ENCODE measurements at places on chromosomes 12 and 14.

DNA sequence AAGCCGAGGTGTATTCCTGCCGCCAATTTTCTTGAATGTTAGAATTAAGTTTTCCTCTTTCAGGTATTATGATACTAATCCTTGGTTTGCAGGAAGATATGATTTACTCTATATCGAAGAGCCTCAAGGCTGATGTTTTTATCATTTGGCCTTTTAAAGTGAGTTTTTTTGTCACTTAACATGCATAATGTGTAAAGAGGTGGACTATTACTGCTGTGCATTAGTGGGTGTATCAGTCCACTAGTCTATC, 11.1 kb upstream of the TMPO start:
- no peak for DNase-seq

- DNase-seq, result no peak
Measured at GRCh38 chr12:11553871-11554533, 95.5 kb upstream of the ETV6 start.

- no peak for DNase-seq
Measured at GRCh38 chr14:36658123-36659009, 3.3 kb upstream of the PAX9 start.

GRCh38 chr12:132345561-132346200, 16.3 kb upstream of the GALNT9 start:
- no peak for DNase-seq

DNA sequence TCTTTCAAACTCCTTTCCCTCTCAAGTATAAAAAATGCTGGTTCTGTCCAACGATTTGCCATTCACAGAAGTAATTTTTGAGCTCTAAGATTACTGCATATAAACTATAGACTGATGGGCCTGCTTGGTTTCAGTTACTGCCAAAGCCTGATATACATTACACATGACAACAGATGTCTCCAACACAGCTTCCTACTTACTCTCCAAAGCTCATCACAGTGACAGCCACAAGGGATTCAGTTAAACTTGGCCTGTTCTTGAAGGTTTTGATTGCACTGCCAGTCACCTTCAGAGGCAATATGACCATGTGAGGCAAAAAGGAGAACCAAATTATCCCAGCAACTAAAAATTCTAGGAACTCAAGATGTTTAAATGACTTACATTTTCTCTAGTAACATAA, 30.1 kb downstream of the STXBP6 start:
- no peak for DNase-seq

DNA sequence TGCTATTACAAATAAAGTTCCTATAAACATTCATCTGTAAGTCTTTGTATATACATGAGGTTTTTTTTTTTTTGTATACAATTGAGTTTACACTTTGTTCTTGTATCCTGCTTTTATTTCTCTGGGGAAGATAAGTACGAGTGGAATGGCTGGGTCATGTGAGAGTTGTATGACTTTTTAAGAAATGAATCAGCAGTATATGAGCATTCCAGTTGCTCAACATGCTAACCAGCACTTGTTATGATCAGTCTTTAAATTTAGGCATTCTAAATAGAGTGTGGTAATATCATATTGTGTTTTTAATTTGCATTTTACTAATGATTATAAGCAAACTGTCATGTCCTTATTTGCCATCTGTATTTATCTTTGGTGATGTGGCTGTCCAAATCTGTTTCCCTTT, 44.7 kb upstream of the AMIGO2 start:
- no peak for DNase-seq

All from stimulated activated CD8-positive, alpha-beta memory T cell treated with anti-CD3 and anti-CD28 coated beads, Interleukin-15, amount 100 ng/mL, for 24 hours (primary cell).